ENCODE measurements at places on chromosomes 2 and 18.

DNA sequence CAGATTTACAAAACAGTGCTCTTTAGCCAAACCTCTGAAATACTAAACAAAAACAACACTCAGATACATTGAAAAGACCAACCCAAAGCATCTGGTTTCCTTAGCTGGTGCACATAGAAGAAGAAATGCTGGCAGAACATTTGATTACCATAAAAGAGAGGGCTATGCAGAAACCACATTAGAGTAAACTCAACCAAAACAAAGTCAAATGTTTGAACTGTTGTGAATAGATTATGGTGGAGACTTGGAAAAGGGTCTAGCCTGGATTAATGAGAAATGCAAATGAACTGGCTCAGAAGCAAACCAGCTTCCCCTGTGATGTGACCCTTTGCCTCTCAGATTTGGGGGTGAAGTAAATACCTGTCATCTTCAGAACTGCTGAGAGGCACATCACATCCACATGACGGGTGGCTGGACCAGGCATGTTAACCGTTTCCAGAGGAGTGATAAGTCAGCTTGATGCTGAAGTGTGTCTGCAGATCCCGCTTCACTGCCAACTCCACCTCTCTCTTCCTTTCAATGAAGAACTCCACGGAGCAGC lies 153.0 kb downstream of the NRP2 start:
- no peak for DNase-seq

DNA sequence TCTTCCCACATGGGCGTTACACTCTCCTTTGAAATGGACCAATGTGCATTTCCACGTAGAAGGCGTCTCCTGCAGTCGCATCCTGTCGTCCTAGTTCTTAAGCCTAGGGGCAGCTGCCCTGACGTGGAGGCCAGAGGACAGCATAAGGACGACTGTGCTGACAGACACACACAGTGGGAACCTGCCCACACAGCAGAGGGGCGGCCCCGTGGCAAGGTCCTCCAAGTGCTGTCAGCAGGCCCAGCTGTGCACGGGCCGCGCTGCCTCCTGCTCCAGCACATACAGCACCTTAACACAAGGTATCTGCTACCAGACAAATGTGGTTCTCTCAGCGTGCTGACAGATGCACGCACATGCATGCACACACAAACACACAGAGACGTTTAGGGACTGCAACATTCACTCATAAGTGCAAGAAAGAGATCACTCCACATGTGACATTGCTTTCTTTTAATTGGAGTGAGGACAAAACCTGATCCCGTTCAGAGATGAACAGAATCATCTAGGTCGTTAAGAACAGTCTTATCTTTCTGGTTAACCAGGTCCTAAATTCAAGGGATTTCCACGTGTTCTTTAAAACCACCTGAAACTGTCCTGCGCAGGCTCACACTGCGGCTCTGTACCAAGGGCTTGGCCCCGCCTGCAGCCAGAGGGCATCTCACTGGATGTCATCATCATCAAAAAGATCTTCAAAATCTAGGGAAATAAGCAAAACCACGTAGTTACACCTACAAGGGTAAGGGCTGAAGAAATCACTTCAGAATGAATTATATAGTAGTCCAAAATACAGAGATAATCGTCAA lies 5.5 kb downstream of the COPS9 start:
- peak; percentile 3 for DNase-seq

DNA sequence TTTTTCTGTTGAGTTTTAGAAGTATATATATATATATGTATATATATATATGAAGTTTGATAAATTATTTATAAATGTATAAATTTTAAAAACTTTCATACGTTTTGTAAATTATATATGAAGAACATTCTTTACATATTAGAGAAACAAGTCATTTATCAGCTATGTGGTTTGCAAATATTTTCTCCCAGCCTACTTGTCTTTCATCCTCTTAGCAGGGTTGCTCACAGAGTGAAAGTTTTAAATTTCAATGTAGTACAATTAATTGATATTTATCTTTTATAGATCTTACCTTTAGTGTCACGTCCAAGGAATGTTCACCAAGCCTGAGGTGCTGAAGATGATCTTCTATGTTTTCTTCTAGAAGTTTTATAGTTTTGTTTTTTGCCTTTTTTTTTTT lies 78.3 kb upstream of the HS6ST1 start:
- no peak for DNase-seq

DNA sequence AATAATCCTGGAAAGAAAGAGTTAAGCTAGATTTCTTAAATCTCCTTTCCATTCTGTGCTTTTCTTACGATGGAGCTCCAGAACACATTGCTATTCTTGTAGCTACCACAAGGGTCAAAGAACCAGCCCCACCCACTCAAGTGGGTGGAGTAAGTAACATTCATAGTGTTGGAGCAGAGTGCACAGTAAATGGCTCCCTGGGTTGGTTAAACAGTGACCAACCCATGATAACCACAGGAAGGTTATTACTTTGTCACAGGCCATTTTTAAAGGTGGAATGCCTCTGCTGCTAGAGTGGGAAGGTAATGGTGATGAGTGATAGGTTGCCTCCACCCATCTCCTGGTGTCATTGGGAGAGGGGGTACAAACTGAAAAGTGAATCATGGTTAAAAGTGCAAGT lies 13.9 kb downstream of the ARPC2 start:
- no peak for DNase-seq

- DNase-seq, result no peak
These were observed 112.8 kb downstream of the PHLPP1 start for GRCh38 chr18:62828091-62828640.

GRCh38 chr2:240322991-240323390 lies 112.5 kb upstream of the GPC1 start:
- DNase-seq, result no peak

GRCh38 chr2:47173986-47174732 lies 19.1 kb upstream of the STPG4 start:
- DNase-seq, result no peak

DNA sequence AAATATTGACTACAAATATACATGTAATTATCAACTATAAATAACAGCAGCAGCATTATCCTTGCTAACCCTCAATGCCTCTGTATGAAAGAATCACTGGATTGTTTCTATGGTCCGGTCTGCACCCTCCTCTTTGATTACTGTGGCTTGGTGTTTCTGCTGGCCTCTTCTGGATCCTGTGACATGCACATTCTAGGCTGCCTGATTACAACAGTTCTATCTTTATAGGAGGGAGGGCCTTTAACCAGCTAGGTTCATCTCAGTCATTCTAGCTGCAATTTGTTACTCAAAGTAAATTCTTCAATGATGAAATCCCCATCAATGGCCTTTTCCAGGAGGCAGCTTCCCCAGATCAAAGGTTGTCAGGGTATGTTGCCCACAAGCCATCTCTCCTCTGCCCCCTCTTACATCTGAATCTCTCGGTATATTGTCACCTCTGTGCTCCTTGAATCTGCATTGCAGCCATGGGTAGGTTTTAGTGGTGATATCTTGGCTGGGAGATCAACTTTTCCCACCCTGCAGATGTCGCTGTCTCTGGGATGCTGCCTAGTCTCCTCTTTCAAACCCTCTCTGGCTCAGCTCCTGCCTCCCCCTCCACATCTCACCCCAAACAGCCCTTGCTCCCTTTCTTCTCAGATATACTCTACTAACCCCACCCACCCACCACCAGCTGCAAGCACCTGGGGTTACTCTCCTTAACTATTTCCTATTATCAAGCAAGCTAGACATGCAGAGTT lies 106.2 kb upstream of the BZW1 start:
- no peak for DNase-seq

DNA sequence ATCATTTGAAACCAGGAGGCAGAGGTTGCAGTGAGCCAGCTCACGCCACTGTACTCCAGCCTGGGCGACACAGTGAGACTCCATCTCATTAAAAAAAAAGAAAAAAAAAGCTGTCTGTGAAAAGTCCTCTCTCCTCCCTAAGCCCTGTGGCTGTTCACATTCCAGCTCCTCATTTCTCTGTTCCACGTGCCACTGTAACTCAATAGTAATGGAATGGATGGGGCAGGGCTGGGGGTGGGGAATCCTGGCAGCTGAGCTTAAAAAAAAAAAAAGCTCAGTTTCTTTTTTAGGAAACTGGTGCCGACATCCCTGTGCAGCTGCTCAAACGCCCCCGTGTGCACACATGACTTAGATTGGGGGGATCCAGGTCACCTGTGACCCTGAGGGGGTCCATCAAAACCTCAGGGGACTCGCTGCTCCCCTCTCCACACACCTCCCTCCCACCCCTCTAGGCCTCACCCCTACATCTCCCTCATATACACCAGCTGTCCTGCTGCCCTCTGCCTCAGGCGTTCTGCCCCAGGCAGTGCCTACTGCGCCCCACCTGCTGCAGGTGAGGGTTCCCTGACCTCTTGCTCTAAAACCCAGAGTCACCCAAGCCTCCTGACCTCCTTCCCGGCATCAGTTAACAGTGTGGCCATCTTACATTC lies 255.4 kb downstream of the AGAP1 start:
- DNase-seq, result no peak

GRCh38 chr2:27703638-27704341 lies 40.1 kb downstream of the SLC4A1AP start:
- DNase-seq, result peak; percentile 88

DNA sequence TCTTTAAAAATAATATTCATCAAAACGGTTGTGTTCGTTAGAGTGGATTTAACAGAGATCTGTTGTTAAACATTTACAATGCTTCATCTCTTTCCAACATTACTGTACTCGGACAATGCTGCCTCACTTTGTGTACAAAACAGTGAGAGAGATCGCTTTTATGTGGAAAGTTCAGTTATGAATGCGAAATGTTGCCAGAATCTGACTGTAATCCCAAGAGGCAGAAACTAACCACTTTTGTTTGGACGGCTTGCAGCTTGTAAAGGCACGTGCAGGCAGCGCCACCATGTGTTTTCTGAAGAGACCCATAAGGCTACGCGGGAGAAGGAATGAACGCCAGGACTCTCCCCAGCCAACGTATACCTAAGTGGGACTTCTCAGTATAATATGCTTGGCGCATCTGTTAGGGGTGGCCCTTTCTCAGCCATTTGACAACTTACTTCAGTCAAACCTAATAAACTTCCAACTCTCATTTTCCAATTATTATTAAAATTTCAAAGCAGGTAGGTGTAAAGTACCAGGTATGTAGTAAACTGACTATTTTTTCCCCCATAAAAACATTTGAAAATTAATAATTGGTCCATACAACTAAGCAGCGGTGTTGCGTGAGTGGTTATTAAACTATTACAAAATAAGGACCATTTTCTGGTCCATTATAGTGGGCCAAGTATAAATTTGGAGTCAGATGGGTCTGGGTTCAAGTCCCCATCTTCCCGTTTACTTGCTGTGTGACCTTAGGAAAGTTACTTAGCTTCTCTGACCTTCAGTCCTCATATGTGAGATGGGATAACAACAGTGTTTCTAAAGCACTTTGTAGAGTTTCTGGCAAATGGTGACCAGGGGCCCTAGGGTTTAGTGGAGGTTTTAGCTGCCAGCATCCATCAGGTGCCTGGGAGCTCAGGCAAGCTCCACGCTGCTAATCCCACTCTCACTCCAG lies 5.6 kb upstream of the NAPG start:
- DNase-seq, result peak; percentile 67

- DNase-seq, result no peak
These were observed 51.9 kb downstream of the DCDC2C start for GRCh38 chr2:3755277-3755676.

GRCh38 chr2:11742702-11743357 lies 3.6 kb upstream of the LPIN1 start:
- DNase-seq, result no peak

GRCh38 chr2:172836347-172836821 lies 100.7 kb downstream of the RAPGEF4 start:
- DNase-seq, result no peak

- no peak for DNase-seq
These were observed 262.1 kb downstream of the PTGR3 start for GRCh38 chr18:74946646-74947375.

DNA sequence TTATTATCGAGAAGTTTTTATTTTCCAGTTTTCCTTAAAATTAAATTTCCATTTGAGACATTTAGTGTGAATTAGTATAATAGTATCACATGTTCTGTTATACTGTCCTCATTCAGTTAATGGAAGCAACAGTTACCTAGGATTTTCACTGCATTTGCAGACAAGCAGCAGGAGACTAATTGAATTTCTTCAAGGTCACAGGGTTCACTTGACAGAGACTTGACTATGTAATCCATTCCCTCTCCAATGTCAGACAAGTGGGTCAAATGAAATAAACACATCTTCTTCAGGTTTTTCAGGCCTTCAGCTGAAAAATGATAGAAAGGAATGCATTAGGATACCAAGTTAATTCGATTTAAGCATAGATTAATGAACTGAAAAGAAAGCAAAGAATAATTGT lies 26.7 kb downstream of the NLRC4 start:
- no peak for DNase-seq

GRCh38 chr2:179440642-179441251 lies 176.1 kb upstream of the SESTD1 start:
- no peak for DNase-seq

DNA sequence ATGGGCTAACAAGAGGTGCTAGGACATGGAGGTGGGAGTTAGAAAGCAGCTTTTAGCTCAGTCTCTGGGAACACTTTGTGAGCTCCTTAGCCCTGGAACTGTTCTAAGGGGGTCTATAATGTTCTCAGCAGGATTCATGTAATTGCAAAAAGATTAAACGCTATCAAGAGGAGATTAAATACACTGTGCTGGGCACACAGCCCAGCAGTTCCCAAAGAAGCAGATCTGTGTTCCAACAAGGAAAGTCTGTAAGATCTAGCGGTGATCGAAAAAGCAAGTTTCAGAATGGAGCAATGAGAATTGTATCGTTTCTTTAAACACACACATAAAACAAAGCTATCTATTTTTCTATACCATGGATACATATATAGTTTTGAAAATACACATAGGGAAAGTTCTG lies 2.4 kb upstream of the ARID5A start:
- DNase-seq, result no peak

DNA sequence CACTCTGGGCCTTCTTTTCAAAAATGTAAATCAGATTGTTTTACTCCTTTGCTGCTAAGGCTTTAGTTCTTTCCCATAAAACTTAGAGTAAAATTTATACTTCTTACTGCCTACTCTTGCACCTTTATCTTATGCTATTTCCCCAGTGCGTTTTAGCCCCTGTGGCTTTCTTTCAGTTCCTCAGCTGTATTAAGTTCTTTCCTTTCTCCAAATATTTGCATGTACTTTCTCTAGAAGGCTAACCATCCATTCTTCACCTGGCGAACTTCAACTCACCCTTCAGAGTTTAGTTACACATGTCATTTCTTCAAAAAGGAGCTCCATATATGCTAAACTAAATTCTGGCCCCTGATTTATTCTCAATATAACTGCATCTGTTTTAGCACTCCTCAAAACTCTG lies 160.7 kb downstream of the FSHR start:
- DNase-seq, result no peak

DNA sequence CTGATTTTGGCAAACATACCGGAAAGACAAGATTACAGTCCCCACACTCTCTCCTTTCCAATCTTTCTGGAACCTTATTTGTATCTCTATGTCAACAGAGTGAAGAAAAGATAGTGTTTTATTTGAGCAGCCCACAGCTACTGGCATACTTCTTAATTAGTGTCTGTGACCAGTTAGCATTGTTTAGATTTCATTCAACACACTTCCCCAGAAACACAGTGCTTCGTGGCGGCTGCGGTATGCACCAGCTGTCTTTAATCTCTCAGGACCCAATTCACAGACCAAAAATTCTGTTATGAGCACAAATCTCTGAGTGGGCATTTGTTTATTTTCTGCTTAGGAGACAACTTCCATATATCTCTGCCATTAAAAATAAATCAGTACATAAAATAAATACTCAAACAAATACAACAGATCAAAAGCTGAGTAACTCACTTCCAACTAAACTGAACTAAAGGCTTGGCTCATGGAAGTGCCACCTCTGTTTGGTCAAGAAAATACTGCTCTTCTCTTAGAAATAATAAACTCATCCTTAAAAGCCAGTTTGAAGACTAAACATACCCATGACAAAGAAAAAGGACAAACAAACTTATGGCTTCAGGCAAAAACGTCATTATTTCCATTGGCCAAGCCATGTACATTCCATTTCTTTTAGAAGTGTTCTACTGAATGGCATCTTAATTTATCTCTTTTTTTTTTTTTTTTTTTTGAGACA lies 392.4 kb downstream of the TXNL1 start:
- no peak for DNase-seq

All from BE2C (cell line).